Breast epithelium (tissue), 4 donors: ENCODE measurements at places on chromosomes 7 and 10. TPM values are rescaled to one million over a fixed set of nuclear protein-coding genes. Genes with fewer than 3 reads are reported as not detected.

The BTBD16 gene
- not detected for total RNA-seq

The PDE6C gene
- not detected for total RNA-seq

GRCh38 chr7:130884437-130885417 lies 150.7 kb upstream of the KLF14 start:
- no peak overlapping the region for H3K4me3 ChIP-seq
- H3K27ac ChIP-seq: peak overlapping the region; percentile 40
- no peaks in the 10 kb centered on the region for H3K36me3 ChIP-seq
- H3K27me3 ChIP-seq: no peaks in the 10 kb centered on the region
- no peak for DNase-seq

DNA sequence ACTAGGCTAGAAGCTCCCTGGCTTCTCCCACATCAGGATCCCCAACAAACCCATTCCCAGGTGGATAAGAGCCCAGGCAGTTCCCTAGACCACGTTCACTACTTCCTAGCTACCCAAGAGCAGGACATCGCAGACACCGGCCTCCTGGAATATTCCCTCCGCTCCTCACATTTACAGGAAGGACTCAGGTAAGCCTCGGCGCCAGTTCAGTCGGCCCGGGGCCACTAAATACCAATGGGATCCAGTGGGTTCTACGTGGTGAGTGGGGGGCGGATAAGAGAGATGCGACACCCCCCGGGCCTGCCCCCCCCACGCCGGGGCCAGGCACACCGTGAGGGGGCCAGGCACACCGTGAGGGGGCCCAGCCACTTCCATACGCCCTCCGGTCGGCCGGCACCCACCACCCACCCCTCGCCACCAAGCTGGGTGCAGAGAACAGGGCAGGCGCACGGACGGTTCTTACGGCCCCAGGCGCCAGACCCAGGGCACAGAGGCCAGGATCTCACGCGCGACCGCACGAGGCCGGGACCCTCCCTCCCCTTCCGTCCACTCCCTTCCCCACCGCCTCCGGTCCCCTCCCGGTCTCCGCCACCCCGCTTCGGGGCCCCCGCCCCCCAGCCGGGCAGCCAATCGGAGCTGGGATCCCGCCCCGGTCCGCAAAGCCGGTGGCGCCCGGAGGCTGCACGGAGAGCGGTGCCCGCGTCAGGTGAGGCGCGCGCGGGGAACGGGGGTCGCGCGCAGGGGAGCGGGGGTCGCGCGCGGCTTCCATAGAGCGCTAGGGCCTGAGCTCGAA lies at the start of gene BLVRA:
Gene BLVRA, plus strand, starts transcription at position 652 of the 793 bp plus-strand sequence. CDS start 12,479 bp downstream, outside the sequence.
- no peaks in the 10 kb centered on the region for H3K36me3 ChIP-seq
- no peaks in the 10 kb centered on the region for H3K4me1 ChIP-seq
- H3K27me3 ChIP-seq: no peaks in the 10 kb centered on the region
- H3K27ac ChIP-seq: peak within 1 kb of the TSS; percentile 84
- DNase-seq: peak; percentile 60

DNA sequence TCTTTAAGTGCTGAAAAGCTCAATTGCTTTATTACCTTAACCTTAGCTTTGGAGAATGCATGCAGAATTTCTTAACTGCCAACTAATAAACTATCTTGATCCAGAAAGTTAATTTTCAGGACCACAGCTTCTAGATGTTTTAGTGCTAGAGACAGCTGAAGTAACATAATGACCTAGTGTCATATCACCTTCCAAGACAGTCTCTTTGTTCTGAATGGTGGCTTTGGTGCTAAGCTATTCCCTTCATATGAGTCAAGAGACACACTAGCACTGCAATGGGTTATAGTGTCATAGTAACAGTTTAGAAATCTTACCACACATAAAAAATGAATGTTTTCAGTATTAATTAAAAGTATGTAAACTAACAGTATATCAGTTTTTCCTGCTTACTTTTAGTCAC lies 115.4 kb upstream of the LRRN3 start:
- no peaks in the 10 kb centered on the region for H3K36me3 ChIP-seq
- no peak for DNase-seq
- H3K4me3 ChIP-seq: no peak overlapping the region
- H3K4me1 ChIP-seq: no peaks in the 10 kb centered on the region
- H3K27ac ChIP-seq: no peak overlapping the region
- H3K27me3 ChIP-seq: no peaks in the 10 kb centered on the region

DNA sequence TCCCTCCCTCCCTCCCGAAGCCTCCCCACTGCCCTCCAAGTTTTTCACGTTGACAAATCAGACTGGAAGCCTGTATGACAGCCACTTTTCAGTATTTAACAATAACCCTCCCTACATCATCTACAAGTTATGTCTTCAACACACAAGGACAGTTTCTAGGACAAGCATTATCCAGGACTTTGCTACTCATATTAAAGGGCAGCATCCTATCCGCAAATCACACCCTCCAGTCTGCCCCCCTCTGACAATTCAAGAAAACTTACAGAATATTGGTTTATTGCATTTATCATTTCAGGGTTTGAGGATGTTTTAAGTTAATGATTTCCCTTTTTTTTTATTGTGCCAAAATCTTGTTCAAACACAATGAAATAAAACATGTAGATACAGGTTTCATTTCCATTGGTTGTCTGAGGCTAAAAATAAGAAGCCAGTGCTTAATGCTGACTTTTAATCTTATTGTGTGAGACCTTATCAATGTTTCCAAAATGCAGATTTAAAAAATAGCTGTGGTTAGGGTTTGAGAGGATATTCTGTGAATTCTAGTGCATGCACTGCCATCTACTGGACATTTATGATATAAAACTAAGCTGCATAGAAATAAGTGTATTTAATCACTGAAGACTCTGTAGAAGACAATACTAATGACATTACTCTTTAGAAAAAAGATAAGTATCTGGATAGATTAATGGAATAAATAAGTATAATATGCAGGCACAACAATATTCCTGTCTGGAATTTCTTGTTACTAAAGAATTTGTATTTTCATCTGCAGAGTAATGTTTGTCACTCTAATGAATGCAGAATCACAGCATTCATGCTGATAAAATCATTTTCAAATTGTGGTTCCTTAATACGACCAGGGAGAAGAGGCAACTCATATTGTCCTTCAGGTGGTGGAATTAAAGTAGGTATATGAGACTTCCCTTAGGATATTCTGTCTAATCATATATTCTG lies 64.1 kb downstream of the CAV1 start:
- no peaks in the 10 kb centered on the region for H3K36me3 ChIP-seq
- H3K27me3 ChIP-seq: no peaks in the 10 kb centered on the region
- peak overlapping the region; percentile 46 for H3K27ac ChIP-seq
- no peak overlapping the region for H3K4me3 ChIP-seq

DNA sequence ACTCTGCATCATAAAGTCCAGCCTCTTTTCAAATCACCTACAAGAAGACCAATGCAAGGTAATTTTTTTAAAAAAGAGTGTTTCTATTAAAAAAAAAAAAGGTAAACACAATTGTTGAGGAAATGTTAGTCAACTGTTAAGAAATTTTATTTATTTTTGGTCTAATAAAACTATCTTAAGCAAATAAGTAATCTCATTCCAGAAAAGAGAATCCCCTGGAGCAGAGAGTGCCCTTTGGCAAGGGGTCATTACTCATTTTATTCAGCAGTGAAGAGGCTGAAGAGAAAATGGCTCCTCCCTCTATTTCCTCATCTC lies 63.4 kb upstream of the GSDME start:
- peak; percentile 31 for DNase-seq
- no peak overlapping the region for H3K4me3 ChIP-seq
- H3K36me3 ChIP-seq: no peaks in the 10 kb centered on the region
- no peaks in the 10 kb centered on the region for H3K27me3 ChIP-seq

- no peak overlapping the region for H3K4me3 ChIP-seq
- H3K27me3 ChIP-seq: no peaks in the 10 kb centered on the region
- no peaks in the 10 kb centered on the region for H3K36me3 ChIP-seq
These were observed 155.4 kb upstream of the ITGB1 start for GRCh38 chr10:33113466-33113865.

- H3K27me3 ChIP-seq: peaks cover 12% of the 10 kb centered on the region
- H3K4me3 ChIP-seq: no peak within 1 kb of the TSS
- DNase-seq: no peak
- no peaks in the 10 kb centered on the region for H3K4me1 ChIP-seq
- no peak within 1 kb of the TSS for H3K27ac ChIP-seq
These were observed at the start of gene ACTL6B for GRCh38 chr7:100655908-100656674. TSS of gene ACTL6B (minus strand) at chr7:100656448. CDS start at chr7:100656354, 94 bp downstream.

DNA sequence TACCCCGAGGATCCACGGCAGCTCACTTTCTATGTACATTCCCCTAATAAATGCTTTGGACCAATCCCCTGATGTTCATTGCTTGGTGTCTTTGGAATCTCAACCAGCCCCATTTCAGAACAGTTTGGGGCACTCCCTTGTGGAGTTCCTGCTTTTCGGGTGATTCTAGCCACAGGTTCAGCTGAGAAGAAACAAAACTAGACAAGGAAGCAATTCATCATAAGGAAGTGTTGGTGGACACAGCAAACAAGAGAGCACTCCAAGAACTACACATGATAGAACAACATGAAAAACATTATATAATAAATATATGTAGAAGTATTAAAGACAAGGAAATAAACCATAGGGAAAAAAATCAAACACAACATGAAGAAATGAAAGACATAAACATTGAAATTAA lies 6.0 kb upstream of the CCDC136 start:
- DNase-seq: no peak
- no peaks in the 10 kb centered on the region for H3K27me3 ChIP-seq
- no peak overlapping the region for H3K27ac ChIP-seq
- no peaks in the 10 kb centered on the region for H3K4me1 ChIP-seq
